Endothelial cell (in vitro differentiated cells): ENCODE measurements at places on chromosomes 2 and 18. TPM values are rescaled to one million over a fixed set of nuclear protein-coding genes. Genes with fewer than 3 reads are reported as not detected.

- H3K27me3 ChIP-seq, result peaks cover 12% of the 10 kb centered on the region
- no peak for DNase-seq
- no peaks in the 10 kb centered on the region for H3K36me3 ChIP-seq
These were observed 1.7 kb downstream of the ITGA4 start for GRCh38 chr2:181458871-181459270.

GRCh38 chr2:102356381-102356712 lies 751 bp downstream of the IL18R1 start:
- no peaks in the 10 kb centered on the region for H3K4me1 ChIP-seq
- H3K27me3 ChIP-seq, result no peaks in the 10 kb centered on the region
- H3K36me3 ChIP-seq, result no peaks in the 10 kb centered on the region
- no peak overlapping the region for H3K27ac ChIP-seq
- DNase-seq, result no peak

- H3K4me3 ChIP-seq, result no peak overlapping the region
- H3K27ac ChIP-seq, result no peak overlapping the region
- H3K36me3 ChIP-seq, result peaks cover 9% of the 10 kb centered on the region
- H3K4me1 ChIP-seq, result peaks cover 8% of the 10 kb centered on the region
- no peak for DNase-seq
- peaks cover 7% of the 10 kb centered on the region for H3K27me3 ChIP-seq
These were observed 563.6 kb downstream of the SLC4A3 start for GRCh38 chr2:220191031-220191430.

- H3K27ac ChIP-seq, result no peak overlapping the region
- no peak for DNase-seq
These were observed 70.8 kb downstream of the RAPGEF4 start for GRCh38 chr2:172806493-172806892.

Gene AGBL5
- total RNA-seq, result 32.5 TPM
